PC-9 (cell line): ENCODE measurements at places on chromosomes 6 and 20. TPM values are rescaled to one million over a fixed set of nuclear protein-coding genes. Genes with fewer than 3 reads are reported as not detected.

GRCh38 chr6:80356000-80356399 lies 249.5 kb downstream of the BCKDHB start:
- no peak for DNase-seq

DNA sequence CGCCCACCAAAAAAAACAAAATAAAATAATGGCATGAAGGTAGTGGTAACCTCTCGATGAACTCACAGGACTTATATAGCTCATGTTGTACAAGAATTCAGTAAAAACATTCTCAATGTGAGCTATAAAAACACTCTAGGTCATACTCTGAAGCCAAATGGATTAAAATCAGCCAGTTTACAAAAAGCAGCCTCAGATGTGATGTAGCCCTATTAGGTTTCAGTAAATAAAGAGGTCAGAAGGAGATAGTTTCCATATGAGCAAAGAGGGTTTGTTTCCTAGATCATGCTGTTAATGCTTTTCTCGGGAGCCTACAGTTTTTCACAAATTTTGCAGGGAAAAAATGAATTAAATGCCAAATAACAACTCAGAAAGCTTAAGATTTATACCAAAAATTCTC lies 319.5 kb upstream of the HSF2 start:
- no peak for DNase-seq

DNA sequence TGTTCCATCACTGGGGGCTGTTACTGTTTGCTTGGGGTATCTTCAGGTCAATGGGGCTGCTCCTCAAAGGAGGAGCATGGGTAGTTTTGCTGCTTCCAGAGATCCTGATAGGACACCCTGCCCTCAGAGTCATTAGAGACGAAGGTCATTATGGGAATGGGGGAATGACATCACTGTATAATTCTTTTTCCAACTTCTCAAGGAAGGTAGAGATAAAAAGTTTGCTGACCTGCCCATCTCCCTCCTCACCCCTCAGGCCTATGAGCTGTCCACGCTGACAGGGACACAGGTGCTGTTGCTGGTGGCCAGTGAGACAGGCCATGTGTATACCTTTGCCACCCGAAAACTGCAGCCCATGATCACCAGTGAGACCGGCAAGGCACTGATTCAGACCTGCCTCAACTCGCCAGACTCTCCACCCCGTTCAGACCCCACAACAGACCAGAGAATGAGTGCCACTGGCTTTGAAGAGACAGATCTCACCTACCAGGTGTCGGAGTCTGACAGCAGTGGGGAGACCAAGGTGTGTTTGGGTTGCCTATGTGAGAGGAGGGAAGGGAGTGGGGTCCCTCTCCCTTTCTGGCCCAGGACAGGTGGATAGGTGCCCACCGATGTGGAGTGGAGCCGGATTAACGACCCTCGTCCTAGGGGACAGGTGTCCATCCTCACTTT lies 2.7 kb downstream of the SRF start:
- DNase-seq: no peak

DNA sequence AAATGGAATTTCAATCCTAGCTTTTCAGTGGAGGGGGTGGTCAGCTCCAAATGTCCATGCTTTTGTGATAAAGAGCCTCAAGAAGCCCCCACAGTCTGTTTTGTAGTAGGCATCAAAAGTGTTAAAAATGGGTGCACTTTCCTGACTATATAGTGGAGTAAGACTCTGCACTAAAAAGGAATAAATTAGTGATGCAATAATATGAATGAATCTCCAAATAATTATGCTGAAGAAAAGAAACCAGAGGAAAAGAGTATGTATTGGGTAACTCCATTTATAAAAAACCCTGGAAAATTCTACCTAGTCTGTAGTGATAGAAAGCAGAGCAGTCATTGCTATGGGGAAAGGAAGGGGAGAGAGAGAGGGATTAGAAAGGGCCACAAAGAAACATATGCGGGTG lies 310.4 kb upstream of the SUPT3H start:
- no peak for DNase-seq

- no peak for DNase-seq
Measured at GRCh38 chr6:34926655-34927054, 37.6 kb downstream of the ANKS1A start.

DNA sequence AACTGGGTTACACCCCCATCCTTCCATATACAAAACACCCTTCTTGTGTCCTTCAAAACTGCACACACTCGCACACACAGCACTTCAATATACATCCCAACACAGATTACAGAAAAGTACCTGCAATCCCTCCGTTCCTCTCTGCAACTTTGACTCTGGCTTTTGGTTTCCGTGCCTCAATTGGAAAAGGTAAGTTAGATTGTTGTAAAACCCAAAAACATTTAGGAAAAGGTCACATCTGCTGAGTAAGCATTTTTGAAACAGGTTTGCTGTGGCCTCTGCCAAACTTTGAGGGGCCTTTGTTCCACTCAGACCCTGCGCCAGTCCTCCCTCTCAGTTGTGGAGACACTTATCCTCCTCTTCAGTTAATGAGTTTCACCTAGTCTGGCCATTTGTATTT lies 4.2 kb downstream of the NKX2-4 start:
- DNase-seq: no peak

DNA sequence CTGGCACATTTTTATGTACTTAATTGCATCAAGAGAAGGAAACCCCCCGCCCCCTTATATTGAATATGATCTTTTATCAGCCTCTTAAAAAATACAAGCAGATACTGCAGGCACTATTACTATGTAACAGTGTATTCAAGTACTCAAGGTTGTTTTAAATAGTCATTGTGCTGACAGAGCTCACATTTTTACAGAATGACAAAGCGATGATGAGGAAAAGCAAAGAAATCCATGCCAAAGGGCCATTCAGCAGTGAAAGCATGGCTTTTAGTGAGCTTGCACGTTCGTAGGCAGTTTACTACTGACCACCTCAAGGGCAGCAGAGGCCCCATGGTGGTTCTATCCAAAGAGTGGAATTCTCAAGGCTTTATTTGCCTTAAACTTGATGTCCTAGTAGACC lies 146.8 kb downstream of the RPS12 start:
- DNase-seq: peak; percentile 63

Gene KCNK5
- total RNA-seq: 11.9 and 14.3 TPM in 2 replicates
